ENCODE measurements at places on chromosomes 6 and 20.

DNA sequence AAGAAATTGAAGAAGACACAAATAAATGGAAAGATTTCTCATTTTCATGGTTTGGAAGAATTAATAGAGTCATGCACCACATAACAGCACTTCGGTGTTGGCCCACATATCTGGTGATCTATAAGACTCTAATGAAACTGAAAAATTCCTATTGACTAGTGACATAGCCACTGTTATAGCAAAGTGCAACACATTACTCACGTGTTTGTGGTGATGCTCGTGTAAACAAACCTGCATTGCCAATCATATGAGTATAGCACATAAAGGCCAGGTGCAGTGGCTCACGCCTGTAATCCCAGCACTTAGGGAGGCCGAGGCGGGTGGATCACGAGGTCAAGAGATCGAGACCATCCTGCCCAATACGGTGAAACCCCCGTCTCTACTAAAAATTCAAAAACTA is 84.4 kb upstream of the STMND1 start:
- DNase-seq = no peak

DNA sequence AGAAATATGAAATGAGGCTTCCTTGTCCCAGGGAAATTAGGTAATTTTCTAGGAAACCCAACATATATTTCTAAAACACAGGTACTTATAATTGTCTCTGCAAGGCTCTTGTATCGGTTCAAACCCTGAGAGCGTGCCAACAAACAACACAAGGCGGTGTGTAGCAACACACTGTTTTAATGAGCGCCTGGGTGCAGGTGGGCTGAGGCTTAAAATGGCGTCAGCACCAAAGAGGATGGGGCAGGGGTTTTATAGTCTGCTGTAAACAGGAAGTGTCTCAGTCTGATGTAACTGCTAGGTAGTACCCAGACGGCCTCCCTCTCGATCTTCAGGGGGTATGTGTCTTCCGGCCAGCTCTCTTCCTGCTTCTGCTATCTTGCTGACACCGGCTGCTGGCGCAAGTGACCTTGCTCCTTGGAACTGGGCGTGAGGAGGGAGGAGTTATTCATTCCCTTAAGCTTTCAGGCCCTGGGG is 69.7 kb downstream of the EPB41L2 start:
- no peak for DNase-seq

DNA sequence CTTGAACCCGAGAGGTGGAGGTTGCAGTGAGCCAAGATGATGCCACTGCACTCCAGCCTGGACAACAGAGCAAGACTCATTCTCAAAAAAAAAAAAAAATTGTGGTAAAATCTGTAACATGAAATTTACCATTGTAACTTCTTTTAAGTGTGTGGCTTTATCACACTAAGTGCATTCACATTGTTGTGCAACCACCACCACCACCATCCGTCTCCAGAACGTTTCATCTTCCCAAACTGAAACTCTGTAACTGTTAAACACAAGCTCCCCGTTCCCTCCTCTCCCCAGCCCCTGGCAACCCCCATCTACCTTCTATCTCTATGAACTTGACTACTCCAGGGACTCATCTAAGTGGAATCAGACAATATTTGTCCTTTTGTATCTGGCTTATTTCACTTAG is 29.7 kb downstream of the PDRG1 start:
- no peak for DNase-seq

GRCh38 chr6:25447570-25447929 is 168.4 kb downstream of the CARMIL1 start:
- no peak for DNase-seq

GRCh38 chr20:17794400-17794799 is 94.6 kb downstream of the BANF2 start:
- DNase-seq = no peak

DNA sequence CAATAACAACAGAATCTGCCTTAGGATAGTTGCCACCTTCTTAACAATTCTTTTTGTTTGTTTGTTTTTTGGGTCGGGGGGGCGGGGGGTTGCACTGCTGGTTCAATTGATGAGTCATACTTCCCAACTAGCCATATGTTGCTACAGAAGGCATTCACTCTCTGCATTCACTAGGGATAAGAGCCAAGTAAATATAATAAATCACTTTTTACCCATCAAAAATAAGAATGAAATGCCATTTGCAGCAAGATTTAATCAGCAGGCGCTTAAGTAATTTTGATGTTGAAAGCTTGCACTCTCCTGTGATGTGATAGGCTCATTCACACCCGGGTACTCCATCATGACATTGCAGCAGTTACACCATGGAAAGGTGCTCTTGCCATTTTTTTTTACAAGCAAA is 209.8 kb downstream of the HIVEP2 start:
- no peak for DNase-seq

DNA sequence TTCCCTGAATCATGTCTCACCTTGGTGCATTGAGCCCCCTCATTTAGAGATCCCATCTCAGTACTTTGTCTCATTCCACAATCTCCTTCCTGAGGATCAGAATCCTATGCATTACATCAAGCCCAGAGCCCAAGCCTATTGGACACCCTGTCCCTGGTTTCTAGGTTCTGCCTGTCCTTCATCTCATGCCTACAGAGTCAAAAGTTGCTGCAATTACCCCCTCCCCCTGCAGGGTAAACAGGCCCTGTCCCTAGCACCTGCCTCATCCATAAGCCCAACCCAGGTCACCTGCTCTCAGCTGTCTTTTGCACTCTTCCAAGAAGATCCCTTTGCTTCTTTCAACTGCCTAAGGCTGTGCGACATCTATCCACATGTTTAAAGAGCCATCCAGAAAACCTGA is 93.9 kb downstream of the SPTLC3 start:
- no peak for DNase-seq

GRCh38 chr20:23656372-23656771 is 18.6 kb upstream of the CST3 start:
- DNase-seq = no peak

GRCh38 chr20:39935901-39936300 is 753.1 kb downstream of the MAFB start:
- DNase-seq = no peak

- no peak for DNase-seq
Measured at GRCh38 chr6:113558966-113559365, 298.2 kb upstream of the MARCKS start.

DNA sequence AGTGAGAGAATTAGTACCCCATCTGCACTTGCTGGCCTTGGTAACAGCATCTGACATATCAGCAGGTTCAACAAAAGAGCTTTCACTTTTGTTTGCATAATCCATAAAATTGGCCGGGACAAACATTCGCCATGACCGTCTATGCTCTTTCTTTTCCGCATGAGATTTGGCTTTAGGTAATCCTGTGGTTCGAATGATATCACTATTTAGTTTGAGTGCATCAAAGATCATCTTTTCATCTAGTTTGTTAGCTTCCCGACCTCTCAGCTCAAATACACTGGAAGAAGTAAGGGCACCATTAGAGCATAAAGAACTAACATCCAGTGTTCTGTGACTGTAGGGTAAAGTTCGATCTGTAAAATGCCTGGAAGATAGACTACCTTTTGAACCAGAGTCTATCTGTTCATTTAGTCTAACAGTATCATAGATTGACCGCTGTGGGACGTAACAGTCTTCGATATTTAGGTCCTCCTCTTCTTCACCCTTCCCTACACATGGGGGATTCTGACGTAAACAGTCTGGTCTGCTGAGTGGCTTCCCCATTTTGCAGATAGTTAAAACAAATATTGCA is 101.6 kb downstream of the DST start:
- DNase-seq = no peak

GRCh38 chr6:5280920-5281319 is 19.6 kb downstream of the FARS2 start:
- no peak for DNase-seq

- no peak for DNase-seq
Measured at GRCh38 chr20:23658989-23659609, 21.3 kb upstream of the CST3 start.

DNA sequence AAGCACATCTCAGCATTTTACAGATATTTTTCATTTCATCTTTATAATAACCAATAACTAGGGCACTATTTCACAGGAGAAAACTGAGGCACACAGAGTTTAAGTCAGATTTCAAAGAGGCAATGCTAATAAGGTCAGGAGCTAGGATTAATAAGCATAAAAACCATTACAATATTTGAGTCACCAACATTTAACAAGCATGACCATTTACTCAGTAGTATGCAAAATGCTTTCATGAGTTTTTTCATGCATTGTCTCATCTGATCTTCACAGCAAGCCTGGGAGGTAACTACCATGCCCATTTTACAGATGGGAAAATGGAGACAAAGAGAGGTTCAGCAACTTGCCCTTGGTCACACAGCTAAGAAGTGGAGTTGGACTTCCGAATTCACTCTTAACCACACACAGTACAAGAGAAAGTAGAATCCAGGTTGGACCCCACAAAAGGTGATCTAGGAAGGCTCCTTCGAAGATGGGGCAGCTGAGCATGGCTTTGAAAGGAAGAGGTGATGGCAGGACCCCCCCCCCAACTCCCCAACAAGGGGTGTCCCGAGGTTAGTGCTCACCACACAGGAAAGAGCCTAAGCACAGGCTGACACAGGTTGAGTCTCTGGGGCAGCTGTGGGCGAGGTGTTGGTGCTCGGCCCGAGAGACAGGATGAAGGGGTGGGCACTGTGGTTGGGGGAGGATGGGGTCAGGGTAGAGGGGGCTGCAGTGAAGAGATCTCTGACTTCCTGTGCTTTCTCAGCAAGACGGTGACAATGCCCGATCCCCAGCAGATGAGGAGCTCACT is 108.8 kb downstream of the PREX1 start:
- DNase-seq = peak; percentile 59

GRCh38 chr6:146884728-146885127 is 286.0 kb downstream of the ADGB start:
- no peak for DNase-seq

- peak; percentile 60 for DNase-seq
Measured at GRCh38 chr6:37029249-37029971, 24.0 kb downstream of the FGD2 start.

DNA sequence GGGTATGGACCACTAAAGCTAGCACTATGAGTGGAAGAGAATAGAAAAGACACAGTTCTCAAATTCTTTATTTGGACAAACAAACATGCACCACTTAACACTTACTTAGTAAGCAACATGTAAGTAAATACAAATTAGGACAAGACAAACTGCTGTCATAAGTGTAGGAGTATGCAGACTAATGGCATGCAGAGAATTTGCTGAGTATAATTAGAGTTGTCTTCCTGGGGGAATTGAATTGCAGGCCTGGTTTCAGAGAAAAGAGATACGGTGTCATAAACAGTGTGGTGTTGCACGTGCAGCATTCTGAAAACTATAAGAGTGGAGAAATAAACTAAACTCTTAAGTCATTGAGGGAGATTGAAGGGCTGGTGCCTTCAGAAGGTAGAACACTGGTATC is 125.2 kb upstream of the EYA4 start:
- no peak for DNase-seq

- DNase-seq = no peak
Measured at GRCh38 chr6:14711704-14712379, 534.0 kb upstream of the JARID2 start.

- DNase-seq = no peak
Measured at GRCh38 chr6:87082160-87082721, 12.7 kb downstream of the CGA start.

DNA sequence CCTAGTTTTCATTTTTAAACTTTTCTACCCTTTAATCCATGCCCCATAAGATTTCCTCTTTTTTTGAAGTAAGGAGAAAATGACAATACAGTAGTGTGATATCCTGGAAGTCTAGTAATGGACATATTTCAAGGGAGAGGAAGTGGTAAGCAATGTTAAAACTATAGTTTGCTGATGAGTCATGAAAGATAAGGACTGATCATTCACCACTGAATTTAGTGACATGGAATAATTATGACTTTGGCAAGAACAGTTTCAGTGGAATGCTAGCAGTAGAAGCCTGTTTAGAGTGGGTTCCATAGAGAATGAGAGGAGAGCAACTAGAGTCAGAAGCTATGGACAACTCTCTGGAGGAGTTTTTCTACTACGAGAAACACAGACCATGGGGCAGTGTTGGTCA is 24.9 kb upstream of the SLC2A12 start:
- no peak for DNase-seq
